NCI-H510A (cell line): ENCODE measurements at places on chromosomes 4 and X.

GRCh38 chrX:86012188-86012587, 35.2 kb downstream of the CHM start:
- DNase-seq: no peak

- no peak for DNase-seq
Measured at GRCh38 chrX:153408221-153408721, 3.0 kb upstream of the ZFP92 start.

- no peak for DNase-seq
Measured at GRCh38 chr4:88240297-88240714, 44.1 kb downstream of the PPM1K start.

- no peak for DNase-seq
Measured at GRCh38 chr4:93831716-93832496, 3.4 kb downstream of the ATOH1 start.

DNA sequence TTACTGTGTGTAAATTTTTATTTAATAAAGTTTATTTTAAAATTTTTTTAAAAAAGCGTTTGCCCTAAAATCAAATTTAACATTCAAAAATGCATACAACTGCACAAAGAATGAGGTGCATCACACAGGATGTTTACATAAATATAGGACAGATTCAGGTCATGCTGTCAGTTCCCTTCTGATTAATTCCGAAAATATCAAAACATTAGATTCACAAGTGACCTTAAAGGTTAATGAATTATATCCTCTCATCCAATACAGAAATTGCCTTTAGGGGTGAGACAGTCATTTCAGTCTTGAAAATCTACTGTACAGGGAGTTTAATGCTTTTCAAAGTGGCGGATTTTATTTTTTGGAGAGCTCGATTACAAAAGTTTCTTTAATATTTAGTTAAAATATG, 208.7 kb upstream of the FTHL17 start:
- DNase-seq: no peak

DNA sequence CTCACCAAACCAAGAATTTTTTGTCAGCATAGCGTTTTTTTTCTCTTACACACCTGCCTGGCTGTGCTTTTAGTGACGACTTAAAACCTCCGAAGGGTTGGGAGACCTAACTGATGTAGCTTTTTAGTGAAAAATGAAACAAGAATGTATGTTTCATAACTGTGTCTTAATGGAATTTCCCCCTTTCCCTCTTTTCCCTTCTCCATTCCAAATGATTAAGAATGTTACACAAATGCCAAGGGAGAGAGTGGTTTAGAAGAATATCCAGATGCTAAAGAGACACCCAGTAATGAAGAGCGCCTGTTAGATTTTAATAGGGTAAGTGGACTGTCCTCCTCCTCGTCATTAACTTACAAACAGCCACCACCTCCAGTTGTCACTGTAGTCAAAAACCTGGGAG, 33.2 kb upstream of the TBC1D14 start:
- no peak for DNase-seq

DNA sequence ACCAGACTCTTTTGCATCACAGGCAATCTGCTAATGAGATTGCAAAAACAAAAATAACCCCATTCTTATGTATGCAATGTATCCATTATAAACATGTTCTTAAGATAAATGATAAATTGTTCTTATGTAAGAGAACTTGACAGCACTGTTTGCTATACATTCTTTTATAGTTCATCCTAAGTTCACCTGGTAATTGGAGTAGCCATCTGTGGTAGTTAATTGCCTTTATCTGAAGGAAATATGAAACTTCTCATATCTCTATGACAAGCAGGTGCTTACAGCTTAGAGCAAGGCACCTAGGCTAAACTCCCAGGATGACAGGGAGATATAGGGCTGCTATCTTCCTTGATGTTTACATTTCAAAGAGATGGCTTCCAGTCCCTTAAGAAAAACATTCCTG, 21.3 kb upstream of the CLCN5 start:
- no peak for DNase-seq

DNA sequence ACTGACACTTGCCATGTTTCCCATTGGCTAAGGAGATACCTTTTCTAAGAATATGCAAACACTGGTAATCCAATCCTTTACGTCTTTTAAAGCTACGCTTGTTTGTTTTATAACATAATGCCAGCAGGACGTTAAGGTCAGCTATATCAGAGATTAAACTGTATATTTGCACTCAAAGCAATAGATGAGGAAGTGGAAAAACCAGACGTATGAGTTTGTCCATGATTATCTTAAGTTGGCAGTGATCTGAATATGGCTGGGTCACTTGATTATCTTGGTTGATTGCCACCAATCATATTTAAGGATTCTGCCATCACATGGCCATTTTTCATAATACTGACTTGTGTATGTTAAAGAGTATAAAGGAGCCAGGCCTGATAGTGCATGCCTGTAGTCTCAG, 19.4 kb downstream of the TMSB4X start:
- DNase-seq: peak; percentile 29

GRCh38 chrX:38895775-38896174, 94.5 kb downstream of the MID1IP1 start:
- no peak for DNase-seq

DNA sequence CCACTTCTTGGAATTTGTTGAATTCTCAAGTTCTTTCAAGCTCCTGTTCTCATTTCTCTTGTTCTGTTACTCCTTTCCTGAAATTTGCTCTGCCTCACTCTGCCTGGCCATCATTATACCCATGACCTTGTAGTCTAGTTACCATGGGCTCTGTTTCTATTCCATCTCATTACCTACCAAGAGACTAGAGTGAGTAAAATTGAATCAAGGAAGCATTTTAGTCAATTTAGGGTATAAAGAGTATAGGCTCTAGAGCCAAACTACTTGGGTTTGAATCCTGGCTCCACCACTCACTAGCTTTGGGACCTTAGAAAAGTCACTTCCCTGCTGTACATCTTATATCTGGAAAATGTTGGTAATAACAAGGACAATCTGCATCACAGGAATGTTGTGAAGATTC, 2.2 kb downstream of the ALAS2 start:
- no peak for DNase-seq

- DNase-seq: no peak
Measured at GRCh38 chr4:6208416-6208815, 8.1 kb upstream of the JAKMIP1 start.

GRCh38 chrX:145773006-145773405, 44.6 kb upstream of the SLITRK2 start:
- DNase-seq: no peak

DNA sequence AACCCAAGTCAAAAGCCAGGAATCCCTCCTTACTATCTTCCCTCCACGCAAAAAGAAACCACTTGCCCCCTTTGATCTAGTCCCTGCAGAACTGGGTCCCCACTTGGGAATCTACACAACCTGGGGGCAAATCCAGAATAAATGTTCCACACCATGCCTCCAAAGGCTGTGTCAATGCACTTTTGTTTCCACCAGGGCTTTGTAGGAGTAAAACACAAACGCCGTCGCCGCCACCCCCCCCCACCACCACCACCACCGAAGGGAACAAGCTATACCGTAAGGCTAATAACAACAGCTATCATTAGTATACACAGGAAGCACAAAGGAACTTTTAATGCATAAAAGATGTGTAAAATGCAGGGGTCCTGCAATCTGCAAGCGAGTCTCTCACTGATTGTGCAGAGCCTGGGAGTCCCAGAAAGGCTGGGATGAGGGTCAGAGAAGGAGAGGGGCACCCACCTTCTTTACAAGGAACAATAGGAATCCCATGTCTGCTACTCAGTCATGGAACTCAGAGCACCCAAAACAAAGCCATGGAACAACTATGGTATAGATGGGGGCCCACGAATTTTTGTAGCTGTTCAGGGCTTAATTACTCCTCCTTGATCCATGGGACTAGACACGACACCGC, 13.2 kb downstream of the BCOR start:
- DNase-seq: no peak

- no peak for DNase-seq
Measured at GRCh38 chr4:142818476-142818875, 27.6 kb downstream of the INPP4B start.

DNA sequence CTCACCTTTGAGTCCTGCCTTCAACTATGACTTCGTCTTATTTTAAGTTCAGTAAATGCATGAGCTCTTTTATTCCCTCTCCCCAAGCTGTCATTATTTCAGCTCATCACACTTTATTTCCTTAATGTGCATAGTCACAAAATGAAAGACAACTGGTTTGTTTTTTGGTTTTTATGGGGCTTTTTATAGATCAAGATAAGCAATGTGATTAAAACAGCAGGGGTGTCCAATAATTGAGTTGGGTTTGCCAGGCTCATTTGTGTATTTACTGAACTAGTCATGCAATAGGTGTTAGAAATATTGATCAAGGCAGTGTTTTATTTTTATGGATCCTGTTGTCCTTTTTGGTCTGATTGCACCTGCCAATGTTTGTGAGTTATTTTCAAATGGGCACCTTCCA, 102.2 kb downstream of the FRMPD4 start:
- no peak for DNase-seq

DNA sequence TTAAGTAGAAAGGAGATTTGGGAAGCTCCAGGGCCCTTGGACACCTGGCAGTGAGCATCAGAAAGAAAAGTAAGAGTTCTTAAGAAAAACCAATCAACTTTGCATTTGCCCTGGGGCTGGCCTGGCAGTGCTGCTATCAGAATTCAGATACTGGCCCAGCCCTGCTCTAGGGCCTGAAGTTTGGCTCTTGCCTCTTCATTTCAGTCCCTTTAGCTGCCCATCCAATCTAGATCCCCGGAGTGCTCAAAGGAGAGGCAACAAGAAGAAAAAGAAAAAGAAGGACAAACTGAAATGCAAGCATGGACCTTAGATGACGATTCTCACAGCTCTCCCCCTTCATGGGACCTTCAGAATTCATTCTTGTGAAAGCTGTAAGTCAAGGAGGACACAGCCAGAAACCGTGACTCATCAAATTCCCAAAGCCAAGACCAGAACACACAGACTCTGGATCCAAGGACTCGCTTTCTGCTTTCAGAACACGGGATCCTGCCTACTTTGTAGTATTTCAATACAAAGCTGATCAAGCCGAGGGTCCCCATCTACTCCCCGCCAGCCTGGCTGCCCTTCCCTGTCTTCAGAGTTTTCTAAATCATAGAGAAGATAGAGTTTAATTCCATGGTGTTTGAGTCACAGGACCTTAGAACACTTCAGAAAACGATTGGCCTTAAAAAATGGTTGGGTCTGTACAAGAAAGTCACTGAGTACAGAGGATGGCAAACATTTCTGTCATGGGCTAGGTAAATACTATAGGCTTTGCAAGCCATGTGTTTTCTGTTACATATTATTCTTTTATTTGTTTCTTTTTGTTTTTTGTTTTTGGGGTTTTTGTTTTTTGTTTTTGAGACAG, 103.7 kb downstream of the RBM47 start:
- DNase-seq: no peak

DNA sequence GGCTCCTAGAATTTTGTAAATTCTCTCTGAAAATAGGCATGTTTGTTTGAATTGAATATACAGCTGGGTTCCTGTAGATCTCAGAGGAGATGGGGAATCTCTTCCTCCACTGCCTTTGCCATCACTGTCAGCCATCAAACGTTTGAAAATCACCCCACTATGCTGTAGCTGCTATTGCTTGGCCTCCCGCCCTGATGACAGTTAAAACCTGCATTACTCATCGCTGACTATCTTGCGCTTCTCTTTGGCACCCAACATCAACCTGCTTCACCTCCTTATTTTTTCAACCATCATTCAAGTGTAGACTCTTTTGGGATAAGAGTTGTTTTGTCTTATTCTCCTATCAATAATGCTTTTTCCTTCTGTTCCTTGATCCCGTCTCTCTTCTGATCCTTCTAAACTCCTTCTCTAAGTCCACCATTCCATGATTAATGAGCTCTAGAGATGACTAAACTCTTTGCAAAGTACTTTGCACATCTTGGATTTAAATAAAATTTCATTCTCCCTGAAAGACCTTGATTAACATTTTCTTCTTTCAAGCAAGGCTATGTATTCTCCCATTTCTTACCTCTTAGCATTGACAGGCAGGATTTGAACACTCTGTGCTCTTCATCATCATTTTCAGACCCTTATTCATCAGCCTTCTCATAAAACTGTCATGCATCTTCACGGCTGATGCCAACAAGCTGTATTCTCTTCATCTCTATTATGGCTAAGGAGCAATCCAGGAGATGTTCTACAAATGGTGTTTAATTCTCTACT, 133.0 kb downstream of the SNCA start:
- DNase-seq: no peak

GRCh38 chr4:153028535-153028934, 92.4 kb downstream of the FHDC1 start:
- DNase-seq: no peak

DNA sequence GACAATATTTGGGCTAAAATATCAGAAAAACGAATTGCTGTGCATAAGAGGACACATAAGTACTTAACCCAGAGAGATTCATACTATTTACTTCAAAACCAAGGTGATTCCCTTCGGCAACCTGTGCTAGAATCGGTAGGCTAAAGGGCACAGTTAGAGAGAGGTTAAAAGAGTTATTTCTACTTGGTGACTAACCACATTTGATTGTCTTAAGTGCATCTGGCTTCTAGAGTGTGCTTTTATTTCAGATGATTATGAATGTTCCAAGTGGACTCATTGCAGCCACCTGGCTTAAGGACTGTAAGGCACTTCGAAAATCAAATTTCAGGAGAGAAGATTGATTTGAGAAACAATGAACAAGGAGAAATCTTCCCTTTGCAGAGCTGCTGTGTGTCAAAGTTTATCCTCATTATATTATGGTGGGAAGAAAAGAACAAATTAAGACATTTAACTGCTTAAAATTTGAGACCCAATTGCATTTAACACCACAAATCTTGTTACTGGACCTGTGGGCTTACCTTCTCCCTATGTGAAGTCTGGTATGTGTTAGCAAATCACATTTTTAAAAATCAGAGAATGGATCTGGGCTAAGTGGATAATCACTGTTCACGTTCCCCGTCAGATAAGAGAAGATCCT, 34.0 kb downstream of the PHOX2B start:
- no peak for DNase-seq

GRCh38 chrX:41759817-41760216, 35.8 kb downstream of the GPR82 start:
- DNase-seq: no peak

- DNase-seq: no peak
Measured at GRCh38 chr4:42955746-42956505, 63.4 kb downstream of the GRXCR1 start.

DNA sequence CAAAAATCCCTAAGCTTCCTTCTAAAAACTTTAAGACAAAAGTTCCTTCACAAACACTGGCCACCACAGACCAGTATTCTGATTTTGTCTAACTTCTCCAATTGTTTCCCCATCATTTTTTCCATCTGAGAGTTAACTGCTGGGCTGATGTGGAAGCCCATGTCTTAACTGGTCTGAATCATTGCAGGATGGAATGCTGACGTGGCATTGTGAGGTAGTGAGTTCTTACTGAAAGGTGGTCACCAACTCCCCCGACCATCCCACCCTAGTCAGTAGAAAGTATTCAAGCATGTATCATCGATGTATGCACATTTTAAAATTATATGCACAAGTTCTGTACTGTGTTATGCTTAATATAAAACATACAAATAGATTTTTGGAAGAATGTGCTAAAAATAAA, 99.1 kb upstream of the SMIM10 start:
- DNase-seq: no peak

GRCh38 chrX:136870064-136870463, 10.5 kb downstream of the RBMX start:
- DNase-seq: no peak
